ENCODE measurements at places on chromosomes 2 and 18.

GRCh38 chr2:72915320-72915906, 1.9 kb upstream of the EMX1 start:
- no peak for DNase-seq

DNA sequence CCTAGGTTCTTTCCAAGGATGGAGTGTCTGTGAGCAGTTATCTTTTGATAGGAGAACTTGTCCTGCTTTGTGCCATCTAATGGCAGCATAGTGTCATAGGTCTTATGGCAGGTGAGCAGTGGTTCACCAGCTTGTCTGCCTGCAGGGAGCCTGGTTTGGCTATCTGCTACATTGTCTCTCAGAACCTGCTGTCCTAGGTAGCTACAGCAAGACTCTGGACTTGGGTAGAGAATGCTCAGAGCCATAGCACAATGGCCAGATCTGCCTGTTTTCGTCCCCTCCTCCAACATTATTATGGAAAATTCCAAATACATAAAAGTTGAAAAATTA, 28.3 kb downstream of the AGFG1 start:
- DNase-seq, result no peak

- DNase-seq, result no peak
These were observed 19.2 kb downstream of the TMEM185B start for GRCh38 chr2:120204022-120204405.

DNA sequence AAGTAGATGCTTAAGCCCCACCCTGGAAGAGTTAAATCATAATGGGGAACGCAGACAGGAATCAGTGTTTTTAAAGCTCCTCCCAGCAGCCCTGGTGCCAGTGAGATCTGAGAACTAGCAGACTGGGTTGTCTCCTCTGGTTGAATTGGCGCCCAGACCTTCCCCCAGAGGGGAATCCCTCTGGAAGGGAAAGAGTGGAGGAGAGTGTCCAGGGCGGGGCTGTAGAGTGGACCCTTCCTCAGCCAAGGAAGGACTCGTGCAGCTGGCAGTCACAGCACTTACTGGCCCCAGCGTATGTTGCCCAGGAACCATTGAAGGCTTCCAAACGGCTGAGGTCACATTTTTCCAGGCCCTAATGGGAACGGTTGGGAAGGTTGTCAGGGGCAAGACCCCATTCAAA, 62.5 kb downstream of the TGOLN2 start:
- no peak for DNase-seq

GRCh38 chr2:141767051-141767450, 363.8 kb downstream of the LRP1B start:
- DNase-seq, result no peak

Measured in suppressor macrophage (primary cell).